ENCODE measurements at places on chromosomes 5 and 9.

- DNase-seq, result no peak
Observed at GRCh38 chr5:159337016-159337955, 7.0 kb upstream of the IL12B start.

DNA sequence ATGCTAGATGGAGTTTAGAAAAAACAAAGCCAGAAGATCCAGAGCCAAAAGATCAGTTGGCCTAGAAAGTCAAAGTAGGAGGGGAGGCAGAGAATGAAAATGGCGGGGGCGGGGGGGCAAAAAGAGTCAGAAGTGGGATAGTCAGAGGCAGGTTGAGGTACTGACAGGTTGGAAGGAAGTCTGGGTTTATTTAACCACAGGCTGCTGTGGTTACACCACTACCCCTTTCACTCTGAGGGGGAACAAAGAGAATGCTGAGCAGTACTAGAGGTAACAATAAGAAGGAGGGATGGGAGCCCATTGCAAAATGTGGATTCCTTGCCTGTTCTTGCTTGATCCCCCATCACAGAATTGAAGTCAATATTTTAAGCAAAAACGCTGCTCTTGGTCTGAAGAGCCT lies 111.8 kb downstream of the CAVIN4 start:
- DNase-seq, result no peak

- no peak for DNase-seq
Observed at GRCh38 chr9:36140086-36141084, 3.9 kb downstream of the GLIPR2 start.

GRCh38 chr9:107942856-107943255 lies 453.3 kb upstream of the KLF4 start:
- DNase-seq, result no peak

DNA sequence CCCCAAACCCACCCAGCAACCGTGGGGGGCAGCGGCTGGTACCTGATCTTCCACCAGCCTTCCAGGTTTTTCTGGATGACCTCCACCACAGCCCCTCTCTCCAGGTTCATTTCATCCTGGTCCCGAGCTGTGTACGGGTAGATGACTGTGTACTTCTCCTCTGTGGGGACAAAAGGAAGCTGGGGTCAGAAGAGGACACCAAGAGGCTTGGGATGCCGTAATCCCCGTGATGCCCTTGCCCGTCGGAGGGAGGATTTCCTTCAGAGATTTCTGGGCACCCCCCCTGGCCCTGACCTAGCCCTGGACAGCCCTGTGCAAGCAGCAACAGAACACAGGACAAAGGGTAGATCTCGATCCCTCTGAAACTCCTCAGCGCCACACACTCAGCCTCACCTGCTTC lies 70.3 kb upstream of the UBTD2 start:
- no peak for DNase-seq

GRCh38 chr9:18043978-18044377 lies 430.0 kb upstream of the ADAMTSL1 start:
- DNase-seq, result no peak

GRCh38 chr9:69054989-69055388 lies 19.4 kb downstream of the FXN start:
- no peak for DNase-seq

All from HuH-7.5 (cell line).